ENCODE measurements at places on chromosomes 4 and X. TPM values are rescaled to one million over a fixed set of nuclear protein-coding genes. Genes with fewer than 3 reads are reported as not detected.

PNMA3 gene
- 0.12 TPM for total RNA-seq

ATP1B4 gene
- not detected for total RNA-seq

TRIML2 gene
- not detected for total RNA-seq

SPANXB1 gene
- not detected for total RNA-seq

EVC2 gene
- 5.7 TPM for total RNA-seq

TRIM2 gene
- total RNA-seq = 49.6 TPM

TEX13B gene
- total RNA-seq = not detected

NUP62CL gene
- 1.1 TPM for total RNA-seq
